Stromal cell of bone marrow (primary cell): ENCODE measurements at places on chromosomes 7 and 10.
A peak's percentile ranks its signal among the peaks of the same experiment; 100 is the strongest.

- DNase-seq, result no peak
Measured at GRCh38 chr7:137996871-137997270, 5.0 kb downstream of the CREB3L2 start.

DNA sequence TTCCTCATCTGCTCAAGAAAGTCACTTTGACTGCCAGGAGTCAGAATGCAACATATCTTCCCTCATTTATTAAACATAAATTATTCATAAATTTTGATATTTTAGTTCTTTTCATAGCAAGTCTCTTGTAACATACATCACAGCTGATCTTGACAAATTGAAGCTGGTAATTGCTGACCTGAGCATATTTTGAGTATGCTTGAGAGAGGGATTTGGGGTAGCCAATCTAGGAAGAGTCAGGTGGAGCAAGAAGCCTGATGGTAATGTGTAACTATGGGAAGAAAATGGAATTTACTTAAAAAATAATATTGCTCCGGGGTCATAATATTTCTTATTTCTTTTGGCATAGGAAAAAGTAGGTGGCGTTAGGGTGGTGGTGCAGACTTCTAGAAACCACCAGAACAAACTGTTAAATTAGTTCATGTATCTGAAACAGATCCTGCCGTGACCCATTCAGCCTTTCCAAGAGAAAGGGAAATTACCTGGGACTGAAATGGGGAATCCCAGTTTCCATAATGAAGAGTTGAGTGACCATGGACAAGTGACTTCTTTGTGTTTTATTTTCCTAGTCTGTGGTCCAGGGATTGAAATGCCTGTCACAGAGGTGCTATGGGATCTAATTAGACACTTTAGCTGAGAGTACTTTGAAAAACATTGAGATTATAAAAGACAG lies 12.9 kb downstream of the CPED1 start:
- DNase-seq, result no peak

DNA sequence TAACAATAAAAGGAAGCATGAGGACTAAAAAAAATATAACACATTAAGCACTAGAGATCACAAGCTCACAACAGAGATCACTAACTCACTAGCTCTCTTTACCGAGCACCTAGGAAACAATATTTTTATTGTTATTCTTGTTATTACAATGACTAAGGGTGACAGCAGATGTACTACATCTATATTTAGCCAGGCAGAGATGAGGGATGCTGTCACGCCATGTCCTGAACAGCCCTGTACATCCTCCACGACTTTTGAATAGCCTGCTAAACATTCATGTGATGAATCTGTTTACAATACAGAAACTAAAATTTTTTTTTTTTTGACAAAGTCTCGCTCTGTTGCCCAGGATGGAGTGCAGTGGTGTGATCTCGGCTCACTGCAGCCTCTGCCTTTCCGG lies 22.7 kb downstream of the FAM133B start:
- DNase-seq, result no peak

DNA sequence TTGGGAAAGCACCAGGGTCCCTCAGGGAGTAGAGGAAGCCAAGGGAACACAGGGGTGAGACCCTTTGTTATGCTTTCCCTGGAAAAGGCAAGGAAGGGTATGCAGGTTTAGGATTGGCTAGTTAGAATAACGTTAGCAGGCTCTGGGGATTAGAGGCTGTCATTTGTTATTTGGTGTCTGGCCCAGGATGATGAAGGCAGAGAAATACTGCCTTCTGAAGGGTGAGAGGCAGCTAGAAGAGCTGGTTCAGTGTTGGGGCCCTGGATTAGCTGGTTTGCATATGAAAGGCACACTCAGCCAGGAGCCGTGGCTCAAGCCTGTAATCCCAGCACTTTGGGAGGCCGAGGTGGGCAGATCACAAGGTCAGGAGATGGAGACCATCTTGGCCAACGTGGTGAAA lies 3.0 kb upstream of the PILRA start:
- DNase-seq, result no peak

GRCh38 chr7:81816312-81816711 lies 46.5 kb upstream of the HGF start:
- no peak for DNase-seq

DNA sequence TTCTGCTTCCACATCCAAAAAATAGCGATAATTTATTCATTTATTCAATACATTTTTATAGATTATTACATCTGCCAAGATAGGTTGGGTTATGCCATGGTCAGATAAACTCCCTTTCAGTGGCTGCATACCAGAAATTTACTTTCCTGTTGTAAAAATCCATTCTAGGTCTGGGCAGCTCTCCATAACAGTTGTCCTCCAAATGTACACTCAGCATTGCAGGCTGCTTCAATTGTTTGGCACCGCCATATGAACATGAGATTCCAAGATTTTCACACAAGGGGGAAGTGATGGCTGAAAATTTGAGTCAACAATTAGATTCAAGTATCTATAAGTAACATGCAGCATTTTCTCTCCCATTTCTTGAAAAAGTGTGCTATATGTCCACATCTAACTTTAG lies 568.7 kb downstream of the ETV1 start:
- no peak for DNase-seq

DNA sequence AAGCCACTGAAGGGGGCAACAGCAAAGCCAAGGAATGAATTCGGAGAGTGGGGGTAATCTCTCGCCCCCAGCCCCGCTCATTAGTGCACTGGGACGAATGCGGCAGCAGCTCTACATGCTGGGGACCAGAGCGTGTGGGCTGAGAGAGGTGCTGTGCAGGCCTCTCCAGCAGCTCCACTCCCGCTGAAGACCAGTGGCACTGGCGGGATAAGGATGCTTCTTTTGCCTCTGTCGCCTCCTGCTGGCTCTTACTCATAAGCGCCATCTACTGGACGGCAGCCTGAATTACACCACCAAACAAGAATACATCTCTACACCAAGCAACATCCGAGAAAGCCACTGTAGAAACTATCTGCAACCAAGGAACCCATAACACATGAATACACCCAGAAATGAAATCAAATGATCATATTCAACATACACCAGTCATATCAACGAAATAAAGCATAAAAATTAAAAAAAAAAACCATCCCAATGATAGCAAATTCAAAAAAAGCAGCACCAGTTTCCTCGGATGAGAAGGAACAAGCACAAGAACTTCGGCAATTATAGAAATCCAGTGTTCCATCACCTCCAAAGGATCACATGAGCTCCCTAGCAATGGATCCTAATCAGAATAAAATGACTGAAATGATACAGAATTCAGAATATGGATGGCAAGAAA lies 79.0 kb upstream of the TMEM168 start:
- no peak for DNase-seq

- DNase-seq, result no peak
Measured at GRCh38 chr7:105890290-105890997, 14.0 kb upstream of the ATXN7L1 start.

DNA sequence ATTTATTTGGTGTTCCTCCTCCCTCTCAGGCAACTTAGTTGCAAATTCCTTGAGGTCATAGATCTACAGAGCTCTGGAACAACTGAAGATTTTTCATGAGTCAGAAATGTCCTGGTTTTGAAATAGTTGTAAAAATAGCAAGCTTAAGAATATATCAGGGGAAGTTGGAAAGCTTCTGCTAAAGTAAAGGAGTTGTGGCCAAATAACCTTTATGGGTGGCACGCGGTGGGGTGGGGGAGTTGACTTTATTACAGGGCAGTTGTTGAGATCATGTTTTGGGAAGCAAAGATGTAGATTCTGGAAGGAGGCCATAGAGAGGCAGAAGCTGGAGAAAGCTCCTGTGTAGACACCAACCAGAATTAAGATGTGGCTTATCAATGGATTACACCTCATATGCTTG lies 326.0 kb upstream of the MTPN start:
- peak; percentile 1 for DNase-seq

DNA sequence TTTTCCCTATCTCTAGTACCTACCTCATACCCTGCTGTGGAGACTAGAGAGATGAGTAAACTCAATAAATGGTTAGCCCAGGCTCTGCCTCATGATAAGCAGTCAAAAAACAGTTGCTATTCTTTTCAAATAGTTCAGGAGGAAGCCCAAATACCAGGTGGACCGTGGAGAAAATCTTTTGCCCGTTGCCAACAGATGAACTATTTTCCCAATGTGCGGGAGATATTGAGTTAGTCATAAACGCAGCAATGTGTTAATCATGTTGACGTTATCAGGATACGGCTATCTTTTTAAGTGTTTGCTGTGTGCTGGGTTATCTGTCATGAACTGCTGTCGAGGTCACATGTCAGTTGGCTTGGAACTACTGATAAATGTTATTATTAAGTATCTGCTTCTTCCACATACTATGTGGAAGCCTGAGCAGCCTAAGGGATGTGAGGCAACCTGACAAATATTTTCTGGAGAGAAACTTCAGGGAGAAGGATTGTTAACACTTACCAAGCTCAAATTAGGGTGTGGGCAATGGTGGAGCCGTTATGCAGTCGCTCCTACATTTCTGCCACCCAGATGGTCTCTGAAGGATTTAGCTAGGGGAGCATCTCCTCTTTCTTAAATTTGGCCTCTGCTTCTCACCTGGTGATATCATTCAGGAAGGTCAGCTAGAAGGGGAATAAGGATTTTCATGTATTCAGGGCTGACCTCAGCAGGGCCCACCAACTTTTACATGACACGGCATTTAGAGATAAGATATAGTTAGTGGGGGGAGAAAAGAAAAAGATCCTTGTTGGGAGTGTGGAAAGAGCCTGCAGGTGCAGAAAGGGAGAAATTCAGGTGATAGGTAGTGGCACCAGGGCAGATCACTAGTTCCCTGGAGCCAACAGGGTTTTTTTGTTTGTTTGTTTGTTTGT lies 33.5 kb upstream of the SLC26A3 start:
- no peak for DNase-seq

GRCh38 chr7:122438492-122438891 lies 133.9 kb upstream of the FEZF1 start:
- no peak for DNase-seq

DNA sequence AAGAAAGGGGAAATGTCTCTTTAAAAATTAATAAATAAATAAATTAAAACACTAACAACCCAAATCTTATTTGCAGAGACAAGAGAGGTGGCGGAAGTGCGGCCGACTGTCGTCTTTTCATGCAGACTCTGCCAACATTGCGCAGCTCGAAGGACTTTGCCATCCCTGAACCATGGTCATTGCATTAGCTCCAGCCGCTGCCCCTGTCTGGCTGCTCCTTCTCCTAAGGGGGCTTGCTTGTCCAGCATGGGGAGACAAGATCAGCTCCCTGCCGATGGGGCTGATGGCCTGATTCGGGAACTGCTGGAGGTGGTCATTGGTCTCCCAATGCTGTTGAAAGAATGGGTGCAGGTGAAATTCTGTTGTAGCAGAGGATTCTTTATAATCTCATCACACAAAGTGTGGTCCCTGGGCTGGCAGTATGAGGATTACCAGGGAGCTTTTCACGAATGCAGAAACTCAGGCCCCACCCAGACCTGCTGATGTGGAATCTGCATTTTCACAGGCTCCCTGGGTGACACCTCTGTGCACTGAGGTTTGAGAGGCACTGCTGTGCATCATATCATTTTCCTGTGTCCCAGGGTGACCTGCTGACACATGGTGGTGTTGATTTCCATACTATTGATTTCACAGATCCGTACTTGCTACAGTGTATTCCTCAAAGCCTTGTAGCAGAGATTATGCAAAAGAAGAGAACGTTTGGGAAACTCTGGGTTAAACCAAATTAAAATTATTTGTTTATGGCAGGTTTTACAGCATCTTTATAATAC lies 172.4 kb upstream of the ZMIZ1 start:
- no peak for DNase-seq

DNA sequence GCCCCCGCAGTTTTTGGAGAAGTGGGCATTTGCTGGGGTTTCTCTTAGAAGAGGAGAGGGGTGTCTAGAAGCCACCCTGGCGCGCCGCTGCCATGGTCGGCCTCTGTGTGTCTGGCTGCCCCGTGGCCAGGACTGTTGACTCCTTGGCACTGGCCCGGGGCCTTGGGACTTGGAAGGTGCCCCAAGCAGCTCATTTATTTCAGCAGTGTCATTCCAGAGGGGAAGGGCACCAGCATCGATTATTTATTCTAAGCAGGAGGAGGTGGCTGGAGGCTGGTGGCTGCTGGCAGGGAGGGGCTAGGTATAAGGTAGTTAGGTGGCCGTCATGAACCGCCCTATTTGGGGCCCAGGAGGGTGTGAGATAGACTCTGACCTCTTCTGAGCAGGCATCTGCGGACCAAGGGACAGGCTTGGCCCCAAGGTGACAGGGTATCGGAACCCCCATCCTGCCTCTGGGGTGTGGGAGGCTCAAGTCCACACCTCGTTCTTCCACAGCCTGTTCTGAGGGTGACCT lies 1.6 kb downstream of the GTF2IRD1 start:
- no peak for DNase-seq

- DNase-seq, result peak; percentile 93
Measured at GRCh38 chr10:14878266-14879123, at the start of gene SUV39H2. Gene SUV39H2 (plus strand): TSS chr10:14878866. CDS start chr10:14878889, 23 bp downstream.

- no peak for DNase-seq
Measured at GRCh38 chr7:24049296-24049695, 234.7 kb upstream of the NPY start.

DNA sequence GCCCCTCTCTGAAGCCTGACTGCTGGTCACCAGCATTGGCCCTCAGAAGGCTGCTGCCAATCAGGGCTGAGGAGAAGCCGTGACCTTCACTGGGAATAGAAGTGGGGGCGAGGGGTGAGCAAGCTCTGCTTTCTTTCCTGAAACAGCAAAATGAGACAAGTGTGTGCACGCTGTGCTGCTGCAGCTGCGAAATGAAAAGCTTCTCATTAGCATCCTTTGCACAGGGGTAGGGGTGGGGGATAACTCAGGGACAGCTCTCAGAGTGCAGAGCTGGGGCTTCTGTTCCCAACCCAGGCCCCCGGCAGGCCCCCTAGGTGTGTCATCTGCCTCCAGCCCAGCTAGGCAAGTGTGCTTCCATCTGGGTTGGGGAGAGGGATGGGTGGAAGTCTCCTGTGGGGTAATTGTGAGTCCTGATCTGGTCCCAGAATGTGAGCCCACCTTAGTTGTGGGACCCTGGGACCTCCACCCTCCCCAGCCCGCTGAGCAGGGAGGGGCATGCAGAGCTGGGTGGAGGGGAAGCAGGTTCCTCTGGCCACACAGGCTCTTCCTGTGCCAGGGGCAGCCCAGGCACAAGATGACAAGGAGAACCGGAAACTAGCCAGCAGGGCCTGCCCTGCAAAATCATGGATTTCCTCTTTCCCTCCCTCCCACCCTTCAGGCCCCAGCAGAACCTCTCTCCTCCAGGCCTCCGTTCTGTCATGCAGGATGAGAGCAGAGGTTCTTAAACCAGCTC lies 22.2 kb downstream of the ZNF467 start:
- no peak for DNase-seq

DNA sequence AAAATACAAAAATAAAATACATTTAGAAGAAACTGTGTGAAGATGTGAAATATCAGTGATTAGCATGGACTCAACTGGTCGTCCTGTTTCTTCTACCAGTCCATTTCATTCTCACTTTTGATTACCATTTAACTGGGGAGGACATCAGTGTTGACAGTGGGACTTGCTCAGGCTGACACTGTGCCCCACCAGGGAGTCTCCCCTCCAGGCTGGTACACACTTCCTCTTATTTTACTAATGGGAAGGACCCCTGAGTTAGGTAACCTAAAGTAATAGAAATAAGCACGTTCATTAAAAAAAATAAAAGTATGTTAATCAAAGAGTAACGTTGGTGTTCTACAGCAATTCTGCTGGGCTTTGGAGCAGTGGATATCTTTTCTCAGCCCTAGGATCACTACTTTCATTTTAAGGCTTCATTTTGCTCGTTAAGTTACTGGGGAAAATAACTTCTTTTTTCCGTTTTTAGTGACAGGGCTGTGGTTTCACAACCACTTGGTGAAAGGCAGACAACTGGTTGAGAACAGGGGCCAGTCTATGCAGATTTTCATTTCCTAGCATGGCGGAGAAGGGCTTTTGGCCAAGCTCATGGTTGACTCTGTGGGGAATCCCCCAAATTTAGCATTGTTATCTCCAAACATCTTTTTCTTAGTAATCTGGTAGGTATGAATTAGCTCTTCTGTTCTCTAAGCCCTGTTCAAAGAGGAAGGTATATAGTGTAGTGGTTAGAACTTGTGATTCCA lies 2.1 kb downstream of the SNX10 start:
- DNase-seq, result no peak
